ENCODE measurements at places on chromosomes 1 and 21.

- DNase-seq: no peak
Observed at GRCh38 chr1:63935553-63935952, 161.7 kb downstream of the ROR1 start.

GRCh38 chr21:39663742-39664492 is 51.2 kb downstream of the B3GALT5 start:
- DNase-seq: no peak

DNA sequence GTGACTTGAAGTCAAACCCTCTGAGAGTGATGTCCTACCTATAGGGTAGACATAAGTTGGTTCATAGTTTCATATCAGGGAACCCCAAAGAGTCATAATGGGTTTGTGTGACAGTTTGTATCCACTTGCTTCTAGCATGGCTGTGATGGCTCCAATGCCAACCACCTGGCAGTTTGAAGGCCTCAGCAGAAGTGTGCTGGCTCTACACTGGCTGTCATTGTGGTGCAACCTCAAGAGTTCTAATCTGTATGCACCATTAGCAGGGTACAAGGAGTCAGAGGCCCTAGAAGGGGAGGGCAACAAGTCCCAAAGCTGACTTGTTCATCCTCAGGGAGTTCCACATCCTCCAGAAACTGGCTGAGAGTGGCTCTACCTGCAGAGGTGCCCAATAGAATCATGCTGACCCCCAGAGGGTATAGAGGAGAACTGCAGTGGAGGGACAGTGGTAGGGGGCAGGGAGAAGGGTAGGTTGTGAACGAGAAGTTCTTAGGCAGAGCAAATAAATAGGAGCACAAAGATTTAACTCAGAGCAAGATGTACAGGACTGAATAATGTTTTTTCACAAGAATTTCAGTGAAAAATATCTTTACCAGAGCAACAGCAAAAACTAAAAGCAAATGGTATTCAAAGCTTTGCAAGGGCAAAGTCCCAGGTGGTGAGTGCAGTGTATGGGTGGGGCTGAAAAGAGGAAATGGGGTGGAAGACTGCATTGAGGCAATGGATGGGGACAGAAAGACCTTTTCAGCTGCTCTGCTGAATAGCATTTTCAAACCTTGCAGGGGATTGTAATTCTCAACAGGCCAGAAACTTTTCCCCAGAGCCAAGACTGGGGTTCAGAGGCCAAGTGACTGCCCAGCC is 3.2 kb downstream of the FCRL2 start:
- DNase-seq: no peak

- DNase-seq: no peak
Observed at GRCh38 chr1:82073659-82074058, 272.9 kb downstream of the ADGRL2 start.

GRCh38 chr1:42258218-42258617 is 76.8 kb downstream of the FOXJ3 start:
- DNase-seq: no peak

GRCh38 chr1:55747408-55747841 is 532.3 kb upstream of the USP24 start:
- DNase-seq: no peak

- peak; percentile 71 for DNase-seq
Observed at GRCh38 chr1:207885129-207886032, 25.5 kb downstream of the CD34 start.

DNA sequence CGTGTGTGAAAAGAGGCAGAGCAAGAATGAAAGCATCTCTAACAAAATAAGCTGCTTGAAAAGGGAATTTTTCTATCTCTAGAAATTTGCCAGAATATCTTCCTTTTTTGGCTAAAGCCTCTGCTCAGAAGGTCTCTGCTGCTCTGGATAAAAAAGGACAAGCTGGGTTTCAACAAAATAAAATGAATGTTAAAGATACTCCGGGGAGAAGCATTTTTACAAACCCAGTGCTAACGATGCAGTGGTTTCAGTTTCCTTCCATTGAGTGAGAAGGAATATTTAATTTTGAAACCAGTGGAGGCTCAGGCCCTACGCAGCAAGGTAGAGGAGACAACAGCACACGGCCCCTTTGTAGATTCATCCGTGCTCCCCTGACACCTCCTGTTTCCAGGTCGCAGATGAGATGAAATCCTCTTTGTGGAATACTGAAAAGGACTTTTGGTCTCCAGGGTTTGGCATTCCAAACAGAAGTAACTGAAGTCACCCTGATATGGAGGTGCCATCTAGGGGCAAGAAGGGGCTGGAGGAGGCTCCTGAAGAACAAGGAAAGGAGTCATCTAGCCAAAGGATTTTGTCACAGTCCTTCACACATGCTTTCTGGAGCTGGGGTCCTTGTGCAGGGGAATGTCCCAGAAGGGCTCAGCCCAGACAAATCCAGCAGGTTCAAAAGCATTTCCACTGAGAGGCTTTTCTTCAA is 65.7 kb upstream of the SYT6 start:
- no peak for DNase-seq

- DNase-seq: no peak
Observed at GRCh38 chr21:28827422-28827821, 165.3 kb downstream of the LTN1 start.

- no peak for DNase-seq
Observed at GRCh38 chr1:168236836-168237611, 11.2 kb downstream of the SFT2D2 start.

DNA sequence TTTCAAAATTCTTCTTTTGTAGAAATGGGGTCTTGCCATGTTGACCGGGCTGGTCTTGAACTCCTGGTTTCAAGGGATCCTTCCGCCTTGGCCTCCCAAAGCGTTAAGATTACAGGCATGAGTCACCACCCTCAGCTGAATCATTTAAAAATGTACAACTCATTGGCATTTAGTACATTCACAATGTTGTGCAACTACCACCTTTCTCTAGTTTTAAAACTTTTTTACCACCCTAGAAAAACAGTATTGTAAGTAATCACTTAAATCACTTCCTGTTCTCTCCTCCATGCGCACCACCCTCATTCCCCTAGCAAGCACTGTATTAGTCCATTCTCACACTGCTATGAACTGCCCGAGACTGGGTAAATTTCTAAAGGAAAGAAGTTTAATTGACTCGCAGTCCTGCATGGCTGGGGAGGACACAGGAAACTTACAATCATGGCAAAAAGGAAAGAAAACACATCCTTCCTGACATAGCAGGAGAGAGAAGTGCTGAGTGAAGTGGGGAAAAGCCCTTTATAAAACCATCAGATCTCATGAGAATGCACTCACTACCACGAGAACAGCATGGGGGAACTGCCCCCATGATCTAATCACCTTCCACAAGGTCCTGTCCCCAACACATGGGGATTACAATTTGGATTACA is 14.4 kb upstream of the THEM5 start:
- DNase-seq: no peak

DNA sequence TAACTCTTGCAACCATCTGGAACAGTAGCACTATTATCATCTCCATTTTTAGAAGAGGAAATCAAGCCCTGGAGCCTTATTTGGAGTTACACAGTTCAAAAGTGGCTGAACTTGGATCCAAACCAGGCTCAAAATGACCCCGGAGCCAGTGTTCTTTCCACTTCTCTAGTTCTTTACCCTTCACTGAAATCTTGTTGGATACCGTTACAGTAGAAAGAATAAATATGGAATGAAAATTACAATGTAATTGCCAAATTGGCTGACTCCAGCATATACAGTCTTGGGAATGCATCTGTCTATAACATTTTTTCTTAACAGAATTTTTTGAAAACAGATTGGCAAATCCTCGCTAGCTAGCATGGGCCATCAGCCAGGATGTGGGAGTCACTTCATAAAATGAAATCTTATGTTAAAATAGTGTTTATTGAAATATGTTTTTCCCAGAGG is 261.4 kb downstream of the CTH start:
- DNase-seq: no peak

DNA sequence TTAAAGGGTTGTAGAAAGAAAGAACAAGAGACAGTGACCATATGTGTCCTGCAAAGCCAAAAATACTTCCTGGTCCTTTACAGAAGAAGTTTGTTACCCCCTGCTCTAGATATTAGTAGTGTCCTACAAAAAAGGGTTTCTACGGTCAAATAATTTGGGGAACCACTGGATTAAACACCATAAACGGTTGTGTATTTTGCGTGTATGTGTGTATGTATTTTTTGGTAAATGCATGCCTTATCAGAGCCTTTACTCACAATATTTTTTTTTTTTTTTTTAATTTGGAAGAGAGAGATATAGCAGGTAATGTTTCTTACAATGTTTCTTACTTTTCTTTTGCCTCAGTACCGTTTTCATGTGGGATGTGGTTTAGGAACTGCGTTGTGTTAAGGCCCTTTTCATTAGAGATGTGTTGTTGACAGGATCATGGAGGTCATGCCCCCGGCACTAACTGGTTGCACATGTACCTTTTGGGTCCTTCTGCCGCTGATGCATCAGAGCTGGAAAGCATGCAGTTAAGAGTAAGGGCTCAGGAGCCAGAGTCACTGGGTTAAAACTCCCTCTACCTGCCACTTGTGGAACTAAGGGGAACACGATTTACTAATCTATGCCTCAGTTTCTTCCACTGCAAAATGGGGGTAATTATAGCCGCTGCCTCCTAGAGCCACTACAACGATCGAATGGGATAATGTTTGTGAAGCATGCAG is 234.6 kb upstream of the KAZN start:
- no peak for DNase-seq

- DNase-seq: no peak
Observed at GRCh38 chr21:33651965-33652680, 9.8 kb downstream of the ITSN1 start.

GRCh38 chr1:167578939-167579521 is 25.5 kb upstream of the CREG1 start:
- DNase-seq: no peak

DNA sequence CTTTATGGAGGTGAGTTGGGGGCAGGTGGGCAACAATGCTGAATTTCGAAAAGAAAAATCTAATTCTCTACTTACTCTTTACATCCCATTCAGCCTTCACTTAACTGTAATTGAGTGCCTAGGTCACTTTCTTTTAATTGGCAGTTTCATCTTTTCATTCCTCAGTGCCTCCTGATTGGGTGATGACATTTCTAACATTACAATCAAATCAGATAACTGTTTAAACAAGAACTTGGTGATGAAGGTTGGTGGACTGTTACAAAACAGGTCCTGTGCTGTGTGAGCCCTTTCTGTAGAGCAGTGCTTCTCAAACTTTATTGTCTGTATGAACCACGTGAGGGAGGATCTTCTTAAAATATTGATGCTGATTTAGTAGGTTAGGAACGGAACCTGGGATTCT is 40.1 kb upstream of the KCNQ4 start:
- no peak for DNase-seq

GRCh38 chr1:4061521-4062031 is 161.5 kb upstream of the C1orf174 start:
- DNase-seq: no peak

- no peak for DNase-seq
Observed at GRCh38 chr1:233349137-233349536, 21.6 kb downstream of the MAP3K21 start.

DNA sequence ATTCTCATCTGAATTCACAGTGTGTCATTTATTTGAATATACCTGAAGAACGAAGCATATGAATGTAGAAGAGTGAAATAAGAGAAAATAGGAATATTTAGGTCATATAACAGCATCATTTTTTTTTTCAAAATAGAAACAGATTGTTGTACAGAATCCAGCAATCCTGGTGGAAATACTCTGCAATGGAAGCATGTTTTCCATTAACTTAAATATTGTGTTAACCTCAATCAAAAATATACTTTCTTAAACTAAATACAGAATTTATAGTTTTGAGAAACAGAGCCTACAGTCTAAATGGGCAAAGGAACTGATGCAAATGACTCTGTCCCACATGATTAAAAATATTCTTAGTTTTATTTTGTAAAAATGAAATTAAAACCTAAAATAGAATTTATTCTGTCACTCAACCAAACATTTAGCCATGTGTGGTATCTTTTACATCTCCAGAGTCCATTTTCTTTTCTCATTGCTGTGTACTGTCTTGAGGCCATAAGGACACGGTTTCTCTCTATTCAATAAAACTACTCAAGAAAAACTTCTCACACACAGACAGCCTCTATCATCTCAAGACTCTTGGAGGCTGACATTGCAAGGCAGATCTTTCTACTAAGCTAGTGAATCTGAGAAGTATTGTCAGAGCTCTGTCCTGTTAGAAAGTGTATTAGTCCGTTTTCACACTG is 322.6 kb downstream of the LTN1 start:
- no peak for DNase-seq

GRCh38 chr1:244917073-244917670 is 52.8 kb upstream of the HNRNPU start:
- DNase-seq: no peak

DNA sequence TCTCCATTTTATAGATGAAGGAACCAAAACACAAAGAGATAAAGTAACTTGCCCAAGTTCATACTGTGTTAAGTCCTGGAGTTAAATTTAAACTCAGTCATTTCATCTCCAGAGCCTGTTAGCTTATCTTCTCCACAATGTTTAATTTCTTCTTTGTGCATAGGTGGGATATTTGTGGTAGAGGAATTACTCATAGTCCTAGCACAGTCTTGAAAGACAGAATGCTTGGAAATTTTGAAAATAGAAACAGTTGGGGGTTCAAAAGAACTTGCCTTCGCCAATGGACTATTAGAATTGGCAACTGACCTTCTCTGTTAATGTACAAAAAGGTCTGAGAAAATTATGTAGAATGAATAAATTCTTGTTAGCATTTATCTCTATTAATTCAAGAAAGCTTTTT is 832.0 kb upstream of the PRMT6 start:
- no peak for DNase-seq

DNA sequence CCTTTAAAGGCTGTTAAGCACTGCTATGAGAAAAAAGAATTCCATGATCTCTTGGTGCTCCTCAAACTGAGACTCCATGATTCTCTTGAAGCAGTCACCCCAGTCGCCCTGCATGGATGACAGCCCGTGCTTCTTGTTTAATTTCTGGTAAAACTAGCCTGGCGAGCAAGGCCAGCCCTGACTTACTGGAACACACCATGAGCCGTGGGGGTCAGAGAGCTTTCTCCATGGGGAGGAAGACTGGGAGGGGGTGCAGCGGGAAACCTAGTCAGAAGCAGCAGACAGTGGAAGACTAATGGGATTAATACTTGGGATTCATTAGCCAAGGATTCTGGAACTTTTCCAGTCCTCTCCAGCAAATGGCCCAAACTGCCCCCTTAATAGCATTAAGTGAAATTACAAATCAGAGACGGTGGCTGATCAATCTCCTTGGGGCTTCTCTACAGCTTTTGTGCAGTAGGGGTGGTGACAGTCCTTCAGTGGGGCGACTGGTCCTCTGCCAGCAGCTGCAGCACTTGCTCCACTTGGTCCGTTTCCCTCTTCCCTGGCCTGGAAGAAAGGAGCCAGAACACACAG is 57.2 kb upstream of the LRRN2 start:
- DNase-seq: no peak

DNA sequence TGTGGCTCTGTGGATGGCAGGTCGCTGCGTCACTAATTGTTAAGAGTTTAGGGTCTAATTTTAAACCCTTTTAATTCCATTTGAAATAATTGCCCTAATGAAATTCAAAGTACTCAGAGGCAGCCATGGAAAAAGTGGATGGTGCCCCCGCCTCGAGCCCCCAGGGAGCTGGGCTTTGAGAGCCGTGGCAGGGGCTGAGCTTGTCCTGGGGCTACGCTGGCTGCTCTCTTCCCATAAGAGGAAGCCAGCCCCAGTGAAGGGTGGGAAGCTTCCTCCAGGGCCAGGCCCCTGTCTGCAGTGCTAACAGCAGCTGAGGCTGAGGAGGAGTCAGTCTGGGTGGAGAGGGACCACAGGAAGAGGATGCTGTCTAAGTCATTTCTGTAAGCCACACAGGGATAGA is 315.0 kb upstream of the POU3F1 start:
- no peak for DNase-seq

All from NCI-H2081 (cell line).